ENCODE measurements at places on chromosomes 4 and X. TPM values are rescaled to one million over a fixed set of nuclear protein-coding genes. Genes with fewer than 3 reads are reported as not detected.

GRCh38 chr4:163196926-163197480 is 30.3 kb upstream of the NAF1 start:
- no peak for DNase-seq

Gene TBX22
- polyA plus RNA-seq = 0.07 TPM

DNA sequence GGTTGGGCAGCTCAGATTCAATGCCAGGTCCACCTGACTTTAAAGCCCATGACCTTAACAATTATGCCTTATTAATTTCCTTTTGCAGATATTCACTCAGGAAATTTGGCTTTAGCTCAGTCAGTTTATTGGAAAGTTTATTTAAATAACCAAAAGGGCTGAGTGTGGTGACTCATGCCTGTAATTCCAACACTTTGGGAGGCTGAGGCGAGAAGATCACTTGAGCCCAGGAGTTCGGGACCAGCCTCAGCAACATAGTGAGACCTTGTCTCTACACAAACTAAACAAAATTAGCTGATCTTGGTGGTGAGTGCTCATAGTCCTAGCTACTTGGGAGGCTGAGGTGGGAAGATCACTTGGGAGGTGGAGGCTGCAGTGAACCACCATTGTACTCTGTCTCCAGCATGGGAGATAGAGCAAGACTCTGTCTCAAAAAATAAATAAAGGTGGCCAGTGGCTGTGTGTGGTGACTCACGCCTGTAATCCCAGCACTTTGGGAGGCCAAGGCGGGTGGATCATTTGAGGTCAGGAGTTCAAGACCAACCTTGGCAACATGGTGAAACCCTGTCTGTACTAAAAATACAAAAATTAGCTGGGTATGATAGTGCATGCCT is 43.3 kb downstream of the RHOH start:
- DNase-seq = no peak

- no peak for DNase-seq
These were observed 272.1 kb downstream of the RPA4 start for GRCh38 chrX:97155816-97156215.

DNA sequence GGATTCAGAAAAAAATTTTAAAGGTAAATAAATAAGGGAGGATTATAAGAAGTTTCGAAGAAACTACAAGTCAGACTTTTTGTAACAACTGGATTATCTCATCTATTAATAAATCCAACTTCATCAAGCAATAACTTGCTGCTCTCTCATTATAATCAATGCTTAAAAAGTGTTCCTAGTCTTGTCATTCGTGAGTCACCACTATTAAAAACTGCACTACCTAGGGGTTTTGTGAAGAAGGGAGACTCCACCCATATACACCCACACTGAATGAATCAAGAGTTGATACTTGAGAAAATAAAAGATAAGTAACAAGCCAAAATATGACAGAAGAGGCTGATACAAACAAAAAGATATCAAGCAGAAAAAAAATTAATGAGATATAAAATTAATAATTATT is 360.5 kb downstream of the ZNF674 start:
- no peak for DNase-seq

Data from right cardiac atrium (tissue), 5 donors.